HFFc6 (cell line): ENCODE measurements at places on chromosomes 1 and 21.

DNA sequence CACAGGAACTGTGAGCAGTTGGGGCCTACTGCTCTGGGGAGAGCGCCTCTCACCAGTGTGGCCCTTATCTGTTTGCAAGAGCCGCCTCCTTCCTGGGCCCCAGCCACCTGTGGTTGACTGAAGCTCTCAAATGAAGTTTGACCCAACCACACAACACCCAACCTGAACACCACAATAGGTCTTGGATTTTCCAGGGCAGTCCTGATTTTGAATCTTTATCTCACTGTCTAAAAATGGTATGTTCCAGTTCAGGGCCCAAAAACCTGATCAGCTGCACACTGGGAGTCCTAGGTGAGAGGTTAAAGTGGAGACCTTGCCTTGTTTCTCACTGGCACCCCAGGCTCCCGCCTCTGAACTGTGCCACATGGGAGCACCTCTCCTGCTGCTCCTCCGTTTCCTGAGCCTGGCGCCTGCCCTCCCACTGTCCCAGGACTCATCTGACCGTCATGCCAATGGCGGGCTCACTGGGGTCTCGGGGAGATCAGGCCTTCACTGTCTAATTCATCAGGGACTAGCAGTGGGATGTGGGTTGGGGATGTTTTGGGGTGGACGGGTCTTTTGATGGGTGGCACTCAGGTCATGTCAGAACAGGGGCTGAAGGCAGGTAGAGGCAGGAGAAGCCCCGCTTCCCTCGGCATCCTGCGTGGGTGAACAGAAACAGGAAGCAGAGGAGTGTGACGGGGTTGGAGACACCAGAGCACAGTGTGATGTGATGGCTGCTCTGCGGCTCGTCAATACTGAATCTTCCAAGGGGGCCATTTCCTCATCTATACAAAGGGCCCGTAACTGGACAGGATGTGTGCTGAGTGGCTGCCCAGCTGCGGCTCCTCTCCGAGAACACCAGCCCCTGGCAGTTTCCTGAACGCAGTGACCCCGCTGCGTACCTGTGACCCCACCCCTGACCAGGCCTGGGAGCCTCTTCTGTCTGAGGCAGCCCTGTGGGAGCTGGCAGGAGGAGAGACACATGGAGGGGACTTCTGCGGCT, 59.6 kb upstream of the ITPKB start:
- DNase-seq = no peak

- no peak for DNase-seq
Observed at GRCh38 chr1:200916681-200917080, 22.0 kb downstream of the INAVA start.

GRCh38 chr1:85452948-85453347, 12.0 kb downstream of the DDAH1 start:
- DNase-seq = no peak

DNA sequence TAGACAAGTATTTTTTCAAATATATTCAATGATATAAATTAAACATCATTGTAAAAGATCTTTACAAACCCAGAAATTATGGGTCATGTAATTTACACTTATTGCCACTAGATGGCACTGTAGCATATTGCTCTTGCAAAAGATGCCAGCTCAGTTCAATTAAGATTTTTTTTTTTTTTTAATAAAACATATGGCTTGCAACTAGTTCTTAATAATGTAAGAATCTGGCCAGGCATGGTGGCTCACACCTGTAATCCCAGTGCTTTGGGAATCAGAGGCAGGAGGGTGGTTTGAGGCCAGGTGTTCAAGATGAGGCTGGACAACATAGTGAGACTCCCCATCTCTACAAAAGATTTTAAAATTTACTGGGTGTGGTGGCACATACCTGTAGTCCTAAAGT, 49.4 kb upstream of the DESI2 start:
- peak; percentile 42 for DNase-seq

DNA sequence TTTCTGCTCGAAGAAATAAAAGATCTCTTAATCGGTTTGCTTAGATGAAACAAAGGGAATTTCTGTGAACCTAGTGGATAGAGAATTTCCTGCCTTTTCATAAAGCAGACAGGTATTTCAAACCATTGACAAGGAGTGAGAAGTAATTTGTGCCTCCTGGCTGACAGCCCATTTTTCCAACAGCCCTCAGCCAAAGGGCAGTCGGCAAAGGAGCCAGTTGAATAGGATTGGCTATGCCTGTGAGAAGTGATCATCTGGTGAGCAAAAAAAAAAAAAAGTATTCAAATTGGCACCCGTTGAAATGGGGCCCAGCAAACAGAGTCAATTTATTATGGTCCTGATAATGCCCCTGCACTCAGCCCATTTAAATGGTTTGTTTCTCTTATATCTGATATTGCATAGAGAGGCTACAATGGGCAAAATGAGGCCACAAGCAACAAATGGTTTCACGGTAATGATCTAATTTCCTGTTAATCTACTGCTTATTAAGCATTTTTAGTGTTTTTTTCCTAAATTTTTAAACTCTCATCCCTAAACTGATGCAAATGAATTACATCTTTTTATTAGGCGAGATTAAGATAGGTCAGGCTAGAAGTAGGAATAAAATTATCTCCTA, 477.5 kb downstream of the NUF2 start:
- DNase-seq = no peak

DNA sequence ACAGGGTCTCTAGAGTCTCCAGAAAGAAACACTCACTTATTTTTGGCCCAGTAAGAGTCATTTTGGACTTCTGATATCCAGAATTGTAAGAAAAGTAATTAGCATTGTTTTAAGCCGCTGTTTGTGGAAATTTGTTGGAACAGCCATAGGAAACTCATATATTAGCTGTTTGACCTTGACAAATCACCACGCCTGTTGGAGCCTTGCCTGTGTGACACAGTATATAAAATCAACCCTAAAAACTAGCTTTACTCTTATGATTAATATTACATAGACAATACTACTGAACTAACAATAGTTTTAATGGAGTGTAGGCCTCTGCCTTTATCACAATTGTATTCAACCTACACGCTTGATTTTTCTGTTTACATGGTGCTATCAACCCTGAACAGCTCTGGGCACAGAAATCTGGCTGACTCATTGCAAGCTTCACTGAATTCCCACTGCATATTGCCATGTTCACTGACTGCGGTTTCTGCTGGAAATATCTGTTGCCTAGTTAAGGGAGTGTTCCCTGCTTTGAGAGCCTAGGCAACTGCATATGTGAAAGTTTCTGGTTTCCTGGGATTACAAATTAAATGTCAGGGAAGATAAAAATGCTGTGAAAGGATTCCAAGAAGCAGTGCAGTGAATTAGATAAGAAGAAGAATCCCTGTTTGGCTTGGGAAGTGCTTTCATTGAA, 419.5 kb upstream of the DEPDC1 start:
- DNase-seq = no peak

GRCh38 chr1:93489756-93490155, 41.8 kb downstream of the FNBP1L start:
- DNase-seq = no peak

DNA sequence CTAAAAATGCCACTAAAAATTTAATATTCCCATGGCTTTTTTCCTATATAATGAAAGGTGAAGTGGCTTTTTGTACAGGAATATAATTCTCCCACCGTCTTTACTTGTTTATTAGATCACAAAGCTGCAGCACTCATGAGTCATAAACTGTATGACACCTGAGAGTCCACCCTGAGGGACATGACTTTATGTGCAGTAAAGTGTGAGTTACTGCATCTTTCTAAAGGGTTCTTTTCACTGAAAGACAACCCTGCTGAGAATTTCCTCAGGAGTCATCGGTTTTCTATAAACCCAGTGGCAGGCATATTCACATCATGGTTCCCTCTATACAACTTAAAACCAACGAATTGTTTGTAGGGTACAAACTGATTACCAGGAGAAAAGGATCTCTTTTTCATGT, 77.4 kb downstream of the APP start:
- peak; percentile 35 for DNase-seq

DNA sequence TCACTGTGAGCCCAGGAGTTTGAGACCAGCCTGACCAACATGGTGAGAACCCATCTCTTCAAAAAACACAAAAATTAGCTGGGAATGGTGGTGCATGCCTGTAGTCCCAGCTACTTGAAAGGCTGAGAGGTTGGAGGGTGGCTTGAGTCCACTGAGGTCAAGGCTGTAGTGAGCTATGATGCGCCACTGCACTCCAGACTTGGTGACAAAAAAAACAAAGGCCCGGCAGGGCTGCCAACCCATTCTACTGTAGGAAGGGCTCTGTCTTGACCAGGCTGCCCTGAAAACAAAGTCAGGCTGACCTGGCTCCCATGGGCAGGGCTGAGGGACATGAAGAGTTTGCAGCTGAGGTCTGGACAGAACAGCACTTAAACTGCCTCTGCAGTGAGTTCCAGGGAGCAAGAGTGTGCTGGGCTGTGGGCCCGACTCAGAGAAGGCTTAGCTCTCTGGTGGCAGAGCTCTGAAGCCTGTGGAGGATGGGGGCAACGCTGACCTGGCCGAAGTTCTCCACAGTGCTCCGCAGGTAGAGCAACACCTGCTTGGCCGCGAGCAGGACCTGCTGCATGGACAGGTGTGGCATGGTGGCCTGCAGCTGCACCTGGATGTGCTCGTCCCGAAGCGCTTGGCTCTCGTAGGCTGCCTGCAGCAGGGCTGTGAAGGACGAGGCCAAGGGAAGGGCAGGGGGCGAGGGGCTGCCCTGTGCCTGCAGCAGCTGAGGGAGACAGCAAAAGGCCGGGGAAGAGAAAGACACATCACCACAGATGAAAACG, 42.4 kb downstream of the URB1 start:
- no peak for DNase-seq

- no peak for DNase-seq
Observed at GRCh38 chr1:53270107-53270506, 31.8 kb upstream of the MAGOH start.

DNA sequence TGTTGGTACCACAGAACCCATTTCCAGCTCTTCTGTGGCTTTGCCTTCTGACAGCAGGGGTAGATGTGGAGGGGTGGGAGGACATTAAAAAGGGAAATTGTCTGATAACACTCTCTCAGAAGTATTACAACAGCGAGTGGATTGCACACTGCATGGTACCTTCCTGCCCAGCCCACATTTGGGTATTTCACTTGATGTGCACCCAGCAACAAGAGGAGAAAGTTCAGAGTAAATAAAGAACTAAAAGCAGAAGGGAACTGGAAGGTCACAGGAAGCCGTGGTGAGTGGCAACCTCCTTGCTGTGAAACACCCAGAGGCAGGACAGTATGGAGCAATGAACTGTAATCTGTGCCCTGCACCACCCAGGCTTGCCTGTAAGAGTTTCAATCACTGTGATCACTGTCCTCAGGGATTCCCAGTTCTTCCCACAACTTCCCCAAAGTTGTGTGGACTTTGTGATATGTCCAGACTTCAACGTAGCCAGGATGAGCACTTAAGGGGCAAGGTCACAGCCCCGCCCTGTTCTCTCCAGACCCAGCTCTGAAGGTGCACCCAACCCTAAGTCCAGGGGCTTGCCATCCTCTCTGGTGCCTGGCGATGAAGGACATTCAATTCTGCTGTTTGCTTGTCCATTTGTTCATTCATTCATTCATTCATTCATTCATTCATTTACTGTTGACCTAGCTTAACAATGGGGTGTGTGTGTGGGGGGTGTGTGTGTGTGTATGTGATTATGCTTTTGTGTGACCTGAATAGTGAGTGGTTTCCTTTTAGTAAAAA, 18.7 kb upstream of the F5 start:
- no peak for DNase-seq

GRCh38 chr1:21618059-21618458, 51.1 kb downstream of the RAP1GAP start:
- no peak for DNase-seq

- DNase-seq = no peak
Observed at GRCh38 chr1:29083317-29084195, 40.1 kb downstream of the TMEM200B start.

GRCh38 chr21:37489553-37489952, 123.0 kb downstream of the DYRK1A start:
- DNase-seq = no peak

- DNase-seq = no peak
Observed at GRCh38 chr1:175947771-175948170, 204.4 kb upstream of the TNR start.

GRCh38 chr1:91091812-91092211, 70.0 kb upstream of the ZNF644 start:
- no peak for DNase-seq

DNA sequence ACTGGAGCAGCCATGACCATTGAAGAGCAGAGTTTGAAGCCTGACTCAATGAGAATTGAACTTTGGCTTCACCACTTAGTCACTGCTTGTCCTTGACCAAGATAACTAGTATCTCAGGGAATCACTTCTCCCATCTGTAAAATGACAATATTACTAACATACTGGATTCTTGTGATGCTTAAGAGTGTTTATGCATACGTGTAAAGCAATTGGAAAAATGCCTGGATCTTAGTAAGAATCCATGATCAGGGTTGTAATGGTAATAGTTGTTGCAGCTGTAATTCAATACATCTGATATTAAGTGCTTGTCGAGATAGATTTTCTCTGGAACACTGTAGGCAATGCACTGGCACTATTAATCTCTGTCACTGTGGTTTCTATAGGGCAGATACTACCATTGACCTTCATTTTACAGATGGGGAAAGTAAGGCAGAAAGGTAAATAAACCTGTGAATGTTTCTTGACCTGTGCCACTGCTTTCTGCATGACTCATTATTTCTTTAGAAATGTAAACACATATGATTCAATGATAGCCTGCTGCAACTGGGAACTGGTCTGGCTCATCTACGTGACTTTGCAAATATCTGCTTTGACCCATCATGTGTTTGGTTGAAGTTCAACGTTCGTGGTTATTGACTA, 662.5 kb downstream of the PLA2G4A start:
- DNase-seq = no peak
